ENCODE measurements at places on chromosomes 11 and 22. TPM values are rescaled to one million over a fixed set of nuclear protein-coding genes. Genes with fewer than 3 reads are reported as not detected.

SCN3B gene
- 0.35 TPM for total RNA-seq

FDX1 gene
- total RNA-seq = 15.3 TPM

APOBEC3H gene
- 20.6 TPM for total RNA-seq

ZNRF3 gene
- total RNA-seq = 0.43 TPM

HRAS gene
- total RNA-seq = 73.2 TPM

ARHGAP20 gene
- not detected for total RNA-seq

WT1 gene
- total RNA-seq = not detected

TLCD5 gene
- total RNA-seq = 1.2 TPM

GRK3 gene
- 5.8 TPM for total RNA-seq

SUSD2 gene
- total RNA-seq = 0.66 TPM

KLHDC7B gene
- total RNA-seq = 4.2 TPM

MGAT3 gene
- total RNA-seq = 1.5 TPM

VSIG10L2 gene
- total RNA-seq = not detected

P2RY2 gene
- not detected for total RNA-seq

SHISAL1 gene
- total RNA-seq = not detected

MFRP gene
- not detected for total RNA-seq

SAA1 gene
- not detected for total RNA-seq

ACTN3 gene
- total RNA-seq = 3.0 TPM

TMEM135 gene
- total RNA-seq = 19.8 TPM

UBQLNL gene
- 0.50 TPM for total RNA-seq

KRTAP5-3 gene
- total RNA-seq = not detected

NXPE2 gene
- not detected for total RNA-seq

TRIM48 gene
- not detected for total RNA-seq

OR5P2 gene
- total RNA-seq = not detected

HTATIP2 gene
- total RNA-seq = 64.9 TPM

MMP27 gene
- not detected for total RNA-seq

ZNF70 gene
- 0.82 TPM for total RNA-seq

APOL4 gene
- total RNA-seq = 1.2 TPM

APOA1 gene
- 0.37 TPM for total RNA-seq

TEX12 gene
- 0.24 TPM for total RNA-seq

MS4A8 gene
- not detected for total RNA-seq

C2CD2L gene
- total RNA-seq = 26.4 TPM

NPTXR gene
- 0.77 TPM for total RNA-seq

C11orf42 gene
- not detected for total RNA-seq

SESN3 gene
- 9.7 TPM for total RNA-seq

SLC17A6 gene
- total RNA-seq = not detected

SLC22A6 gene
- total RNA-seq = not detected

FREY1 gene
- total RNA-seq = 1.8 TPM

NXPE4 gene
- total RNA-seq = not detected

ZP1 gene
- total RNA-seq = not detected

MRPL23 gene
- total RNA-seq = 119 TPM

ASCL2 gene
- total RNA-seq = 1.2 TPM

NCR3LG1 gene
- 0.95 TPM for total RNA-seq

TREH gene
- not detected for total RNA-seq

NUDT8 gene
- 12.0 TPM for total RNA-seq

ROBO3 gene
- 8.1 TPM for total RNA-seq

TSSK2 gene
- not detected for total RNA-seq

C22orf39 gene
- 21.7 TPM for total RNA-seq

RRAS2 gene
- 35.4 TPM for total RNA-seq

MS4A10 gene
- not detected for total RNA-seq

KCNQ1OT1 gene
- 0.64 TPM for total RNA-seq

EHF gene
- 0.35 TPM for total RNA-seq

Measured in activated T-helper 17 cell treated with anti-CD3 and anti-CD28 coated beads, Interleukin-2, amount 50 U/mL, for 72 hours (primary cell).